Stimulated activated CD4-positive, alpha-beta T cell treated with anti-CD3 and anti-CD28 coated beads, TNF-alpha, amount 100 ng/mL, for 4 hours (primary cell): ENCODE measurements at places on chromosomes 1 and 21.

GRCh38 chr1:172674831-172675613, 16.1 kb downstream of the FASLG start:
- DNase-seq: no peak

- DNase-seq: no peak
Measured at GRCh38 chr1:25715888-25716287, 84.1 kb upstream of the SELENON start.

DNA sequence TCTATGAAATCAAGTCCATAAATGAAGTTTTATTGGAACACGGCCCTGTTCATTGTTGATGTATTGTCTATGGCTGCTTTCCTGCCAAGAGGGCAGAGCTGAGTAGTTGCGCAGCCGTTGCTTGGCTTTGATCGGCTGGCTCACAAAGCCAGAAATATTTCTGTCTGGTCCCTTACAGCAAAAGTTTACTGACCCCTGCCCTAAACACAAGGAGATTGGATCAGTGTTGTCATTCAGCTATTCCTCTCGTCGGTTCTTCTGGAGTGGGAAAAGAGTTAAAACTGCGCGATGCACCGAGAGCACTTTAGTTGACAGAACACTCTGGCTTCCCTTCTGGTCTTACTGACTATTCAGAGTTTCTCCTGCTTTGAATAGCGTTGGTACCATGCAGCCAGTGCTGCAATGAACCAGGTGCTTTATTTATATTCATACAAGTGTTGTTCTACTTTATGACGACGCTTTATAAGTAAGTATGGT, 868 bp downstream of the ZBTB40 start:
- DNase-seq: no peak

GRCh38 chr1:71350805-71351204, 270.0 kb upstream of the ZRANB2 start:
- DNase-seq: no peak

DNA sequence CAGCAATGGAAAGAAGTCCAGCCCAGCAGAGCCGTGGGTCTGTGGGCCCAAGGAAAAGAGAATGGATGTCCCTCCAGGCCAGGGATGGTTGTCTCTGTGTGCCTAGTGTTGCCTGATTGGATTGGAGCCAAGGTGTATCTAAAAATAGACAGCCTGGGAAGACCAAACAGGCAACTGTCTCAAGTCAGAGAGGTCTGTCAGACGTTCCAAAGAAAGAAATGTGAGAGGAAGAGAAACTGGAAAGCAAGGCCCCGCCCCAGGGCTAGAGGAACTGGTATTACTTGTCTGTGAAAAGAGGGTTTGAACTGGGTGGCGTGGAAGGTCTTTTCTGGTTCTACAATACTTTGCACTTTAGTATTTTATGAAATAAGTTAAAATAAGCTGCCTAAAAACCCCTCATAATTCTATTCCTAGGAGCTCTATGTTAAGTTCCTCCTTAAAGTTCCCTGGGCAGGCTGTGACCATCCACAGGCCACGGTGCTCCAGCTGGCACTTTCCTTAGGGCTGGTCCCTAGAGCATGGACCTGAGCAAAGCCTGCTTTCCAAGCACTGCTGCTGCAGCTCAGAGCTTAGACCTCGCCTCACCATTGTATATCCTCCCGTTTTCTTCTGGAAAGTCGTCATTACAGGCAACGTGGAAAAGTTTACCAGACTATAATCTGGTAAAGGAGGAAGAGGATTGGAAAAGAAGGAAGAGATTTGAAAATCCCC, 151.6 kb downstream of the DISC1 start:
- DNase-seq: no peak

GRCh38 chr1:203325026-203325417, 19.7 kb downstream of the BTG2 start:
- no peak for DNase-seq

GRCh38 chr21:19123525-19123924, 719.9 kb upstream of the TMPRSS15 start:
- DNase-seq: no peak

GRCh38 chr1:35243691-35244090, 24.8 kb upstream of the ZMYM4 start:
- no peak for DNase-seq

DNA sequence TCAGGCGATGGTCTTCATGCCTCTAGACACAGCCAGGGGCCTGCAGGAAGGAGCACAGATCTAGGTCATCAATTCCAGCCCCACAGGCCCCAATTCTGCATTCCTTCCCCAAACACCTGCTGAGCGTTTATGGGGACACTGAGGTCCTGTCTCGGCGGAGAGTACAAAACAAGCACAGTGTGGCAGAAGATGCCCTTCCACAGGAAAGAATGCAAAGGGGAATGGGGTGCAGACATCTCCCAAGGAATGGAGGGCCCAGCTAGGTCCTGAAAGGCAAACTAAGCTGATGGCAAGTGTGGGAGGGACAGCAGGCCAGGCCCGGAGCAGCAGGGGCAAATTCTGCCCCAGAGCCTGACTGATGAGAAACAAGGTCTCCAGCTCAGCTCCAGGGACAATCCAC, 3.5 kb upstream of the S100A8 start:
- no peak for DNase-seq

DNA sequence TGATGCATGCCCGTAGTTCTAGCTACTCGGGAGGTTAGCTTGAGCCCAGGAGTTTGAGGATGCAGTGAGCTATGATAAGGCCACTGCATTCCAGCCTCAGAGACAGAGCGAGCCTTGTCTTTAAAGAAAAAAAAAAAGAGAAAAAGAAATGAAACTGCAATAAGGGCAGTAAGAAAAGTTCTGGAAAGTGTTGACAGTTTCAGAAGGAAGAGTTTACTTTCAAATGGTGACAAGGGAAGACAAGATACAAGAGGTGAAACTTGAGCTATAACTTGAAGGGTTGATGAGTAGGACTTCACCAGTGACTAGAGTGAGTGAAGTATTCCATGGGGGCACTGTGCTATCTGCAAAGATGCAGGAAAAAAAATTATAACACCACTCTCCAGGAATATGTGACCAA, 125.0 kb downstream of the AKT3 start:
- no peak for DNase-seq

GRCh38 chr1:91712981-91713841, 172.7 kb downstream of the TGFBR3 start:
- DNase-seq: no peak

- no peak for DNase-seq
Measured at GRCh38 chr1:153670257-153670858, 435 bp downstream of the ILF2 start.

DNA sequence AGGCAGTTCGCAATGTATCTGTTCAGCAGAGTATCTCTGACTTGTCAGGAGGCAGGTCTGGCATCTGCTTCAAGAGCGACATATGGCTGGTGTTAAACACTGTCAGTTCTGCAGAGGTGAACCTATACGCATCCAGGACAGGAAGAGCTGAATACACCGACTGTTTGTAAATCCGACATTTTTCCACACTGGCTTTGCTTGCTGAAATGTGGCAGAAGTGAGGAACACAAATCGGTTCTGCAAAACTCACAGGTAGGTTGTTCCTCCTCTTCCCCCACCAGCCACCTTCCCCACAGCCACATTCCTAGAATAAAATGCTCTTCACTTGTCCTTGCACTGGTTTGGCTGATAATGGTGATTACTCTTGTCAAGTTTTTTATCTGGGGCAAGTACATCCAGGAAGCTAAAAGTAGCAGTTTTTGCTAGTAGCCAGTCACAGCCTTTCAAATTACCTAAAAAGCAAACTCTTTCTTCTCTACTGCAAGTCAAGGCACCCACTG, 289.2 kb downstream of the GRIK1 start:
- no peak for DNase-seq

GRCh38 chr1:83694449-83694848, 304.5 kb downstream of the TTLL7 start:
- no peak for DNase-seq

DNA sequence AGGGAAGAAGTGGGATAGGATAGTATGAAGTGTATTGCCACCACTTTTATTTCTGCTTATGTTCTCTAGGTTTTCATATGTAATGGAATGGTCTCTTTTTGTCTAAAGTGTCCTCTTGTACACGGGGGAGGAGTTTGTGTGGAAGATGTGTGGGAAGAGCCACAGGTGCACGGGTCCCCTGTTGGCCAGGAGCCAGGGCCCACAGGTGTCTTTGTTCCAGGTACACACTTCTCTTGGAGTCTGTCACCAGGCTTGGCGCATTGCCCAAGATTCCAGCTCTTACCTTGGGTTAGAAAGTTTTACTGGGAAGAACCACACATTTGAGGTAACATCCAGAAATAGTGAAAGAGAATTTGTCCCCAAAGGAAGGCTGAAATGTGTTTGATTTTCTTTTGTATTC, 10.5 kb downstream of the TENT5C start:
- DNase-seq: no peak

DNA sequence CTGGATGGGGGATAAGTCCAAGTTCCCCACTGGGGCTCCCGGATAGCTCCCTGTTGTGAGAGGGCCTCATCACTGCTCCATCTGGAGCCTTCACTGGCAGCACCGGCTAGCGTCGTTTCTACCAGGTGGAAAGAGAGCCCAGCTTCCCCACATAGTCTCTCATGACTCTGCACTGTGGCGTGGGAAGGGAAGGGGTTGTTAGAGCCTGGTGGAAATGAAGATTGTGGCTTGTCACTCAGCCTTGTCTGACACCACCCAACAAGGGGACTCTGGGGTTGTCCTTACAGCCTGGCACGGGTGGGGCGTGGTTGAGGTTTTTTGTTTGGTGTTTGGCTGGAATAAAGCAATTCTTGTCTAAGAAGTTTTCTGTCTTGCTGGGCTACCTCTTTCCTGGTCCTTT, 94.6 kb downstream of the ADARB1 start:
- DNase-seq: no peak

GRCh38 chr1:15406614-15407559, 2.8 kb upstream of the EFHD2 start:
- no peak for DNase-seq

- no peak for DNase-seq
Measured at GRCh38 chr1:21152423-21153100, 24.1 kb downstream of the EIF4G3 start.

GRCh38 chr21:34086887-34087306, 13.5 kb downstream of the MRPS6 start:
- no peak for DNase-seq

DNA sequence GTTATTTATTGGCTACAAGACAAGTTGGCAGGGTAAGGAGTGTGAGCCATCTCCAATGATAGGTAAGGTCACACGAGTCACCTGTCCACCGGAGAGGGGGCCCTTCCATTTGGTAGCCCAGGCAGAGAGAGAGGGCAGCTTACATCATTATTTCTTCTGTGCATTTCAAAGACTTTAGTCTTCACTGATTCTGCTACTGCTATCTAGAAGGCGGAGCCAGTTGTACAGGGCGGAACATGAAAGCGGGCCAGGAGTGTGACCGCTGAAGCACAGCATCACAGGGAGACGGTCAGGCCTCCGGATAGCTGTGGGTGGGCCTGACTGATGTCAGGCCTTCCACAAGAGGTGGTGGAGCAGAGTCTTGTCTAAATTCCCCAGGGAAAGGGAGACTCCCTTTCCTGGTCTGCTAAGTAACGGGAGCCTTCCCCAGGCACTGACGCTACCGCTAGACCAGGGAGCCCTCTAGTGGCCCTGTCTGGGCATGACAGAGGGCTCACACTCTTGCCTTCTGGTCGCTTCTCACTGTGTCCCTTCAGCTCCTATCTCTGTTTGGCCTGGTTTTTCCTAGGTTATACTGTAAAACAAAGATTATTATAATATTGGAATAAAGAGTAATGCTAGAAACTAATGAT, 36.7 kb downstream of the ZNF695 start:
- no peak for DNase-seq
